Forelimb muscle (tissue), 1 donor: ENCODE measurements at places on chromosomes 4 and X. TPM values are rescaled to one million over a fixed set of nuclear protein-coding genes. Genes with fewer than 3 reads are reported as not detected.

DNA sequence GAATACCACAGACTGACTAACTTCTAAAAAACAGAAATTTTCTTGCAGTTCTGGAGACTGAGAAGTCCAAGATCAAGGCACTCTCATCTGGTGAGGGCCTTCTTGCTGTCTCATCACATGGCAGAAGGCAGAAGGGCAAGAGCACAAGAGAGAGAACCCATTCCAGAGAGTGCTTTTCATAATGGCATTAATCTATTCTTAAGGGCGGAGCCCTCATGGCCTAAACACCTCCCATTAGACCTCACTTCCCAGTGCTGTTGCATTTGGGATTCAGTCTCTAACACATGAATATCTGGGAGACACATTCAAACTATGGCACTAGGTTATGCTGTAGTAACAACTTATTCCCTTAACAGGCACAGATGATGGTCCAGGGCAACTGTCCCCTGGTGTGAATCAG lies 37.1 kb upstream of the TLR2 start:
- no peak for DNase-seq

DNA sequence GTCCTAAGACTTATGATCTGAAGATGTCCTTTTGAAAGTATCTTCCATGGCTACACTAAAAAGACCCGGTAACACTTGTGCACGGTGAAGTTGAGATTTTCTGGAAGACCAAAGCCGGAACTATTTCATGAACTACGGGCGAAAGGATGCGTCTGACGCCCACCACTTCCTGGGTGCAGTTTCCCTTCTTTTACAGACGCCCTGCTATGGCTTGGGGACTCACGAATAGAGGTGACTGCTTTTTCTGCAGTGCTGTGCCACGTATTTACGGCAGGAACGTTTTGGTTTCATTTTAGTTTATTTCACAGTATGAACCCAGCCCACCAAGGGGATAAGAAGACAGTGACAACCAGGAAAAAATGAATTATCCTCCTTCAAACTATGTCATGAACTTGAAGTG lies 180.4 kb downstream of the AFAP1 start:
- DNase-seq: no peak

DNA sequence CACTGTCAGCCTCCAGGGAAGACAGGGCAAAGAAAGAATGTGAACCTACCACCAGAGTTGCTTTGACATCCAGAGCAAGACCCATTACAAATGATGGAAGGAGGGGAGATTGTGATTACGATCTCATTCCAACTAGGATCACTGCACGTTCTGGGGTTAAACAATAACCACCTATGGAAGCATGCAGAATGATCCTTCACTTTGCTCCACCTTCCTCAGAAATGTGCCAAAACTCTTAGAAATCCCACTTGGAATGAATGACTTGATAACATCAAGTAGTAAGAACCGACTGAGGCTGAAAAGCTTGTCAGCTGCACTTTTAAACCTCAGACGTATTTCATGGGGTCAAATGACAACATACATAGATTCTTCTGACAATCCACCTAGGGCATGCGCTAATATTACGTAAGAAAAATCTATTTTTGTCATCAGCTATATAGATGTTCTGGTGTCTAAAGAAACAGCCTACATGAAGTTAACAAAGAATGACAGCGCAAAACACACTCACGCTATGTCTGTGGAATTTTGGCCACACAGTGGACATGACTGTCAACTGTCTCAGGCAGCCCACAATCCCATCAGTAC lies 3.5 kb upstream of the STS start:
- DNase-seq: no peak

DNA sequence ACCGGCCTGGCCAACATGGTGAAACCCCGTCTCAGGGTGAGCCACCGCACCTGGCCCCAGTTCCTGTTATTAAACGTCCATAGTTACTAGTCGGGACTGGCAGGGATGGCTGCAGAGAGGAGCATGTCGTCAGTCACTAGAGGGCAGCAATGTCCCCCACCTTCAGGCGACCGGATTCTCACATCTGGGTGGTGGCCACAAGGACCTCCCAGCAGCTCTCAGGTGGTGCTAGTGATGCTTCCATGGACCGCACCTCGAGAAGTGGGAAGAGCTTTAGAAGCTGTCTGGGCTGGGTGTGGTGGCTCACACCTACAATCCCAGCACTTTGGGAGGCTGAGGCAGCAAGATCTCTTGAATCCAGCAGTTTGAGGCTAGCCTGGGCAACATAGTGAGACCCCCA lies 13.3 kb upstream of the IL3RA start:
- no peak for DNase-seq

DNA sequence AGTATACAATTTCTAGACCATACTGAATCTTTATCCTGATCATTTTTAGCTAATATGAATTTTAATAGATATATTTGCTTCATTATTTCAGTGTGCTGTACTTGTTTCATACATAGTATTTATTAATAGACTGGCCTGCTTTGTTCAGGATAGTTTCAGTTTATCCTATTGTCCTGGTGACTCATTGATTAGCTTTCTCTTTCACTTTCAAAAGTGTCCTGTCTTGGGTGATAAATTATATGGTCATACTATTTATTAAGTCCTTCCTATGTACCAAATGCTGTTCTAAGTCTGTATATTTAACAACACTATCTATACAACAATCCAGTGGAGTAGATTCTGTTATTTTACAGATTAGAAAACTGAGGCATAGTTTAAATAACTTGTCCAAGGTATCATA lies 153.8 kb upstream of the RAPGEF2 start:
- no peak for DNase-seq

GRCh38 chr4:139655116-139655515 lies 10.5 kb upstream of the MGST2 start:
- no peak for DNase-seq

DNA sequence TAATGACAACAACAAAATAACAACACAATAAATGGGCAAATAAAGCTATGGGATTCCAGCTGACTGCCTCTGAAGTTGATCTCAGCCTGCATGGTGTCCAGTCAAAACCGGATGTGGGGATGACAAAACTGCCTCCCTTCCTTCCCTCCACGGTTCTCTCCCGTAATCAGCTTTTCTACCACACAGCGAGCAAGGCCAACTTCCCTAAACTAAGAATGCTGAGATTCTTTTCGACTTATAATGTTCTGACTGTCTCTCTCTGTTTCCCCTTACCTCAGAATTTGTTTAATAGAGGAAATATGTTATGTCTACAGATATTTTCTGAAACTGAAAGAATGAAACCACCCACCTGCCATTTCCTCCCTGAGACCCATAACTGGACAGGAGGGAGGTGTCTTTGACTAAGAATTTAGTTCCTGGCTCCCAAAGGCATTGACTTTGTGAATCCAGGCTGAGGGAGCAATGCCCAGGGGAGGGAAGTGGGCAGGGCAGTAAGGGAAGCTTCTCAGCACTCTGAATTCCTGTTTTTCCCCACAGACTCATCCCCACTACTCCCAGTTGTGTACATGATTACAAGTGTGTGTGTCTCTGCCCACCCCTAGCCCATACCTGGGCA lies 1.0 kb upstream of the TLR1 start:
- DNase-seq: no peak

GRCh38 chr4:169311643-169312365 lies 41.0 kb upstream of the SH3RF1 start:
- peak; percentile 45 for DNase-seq

DNA sequence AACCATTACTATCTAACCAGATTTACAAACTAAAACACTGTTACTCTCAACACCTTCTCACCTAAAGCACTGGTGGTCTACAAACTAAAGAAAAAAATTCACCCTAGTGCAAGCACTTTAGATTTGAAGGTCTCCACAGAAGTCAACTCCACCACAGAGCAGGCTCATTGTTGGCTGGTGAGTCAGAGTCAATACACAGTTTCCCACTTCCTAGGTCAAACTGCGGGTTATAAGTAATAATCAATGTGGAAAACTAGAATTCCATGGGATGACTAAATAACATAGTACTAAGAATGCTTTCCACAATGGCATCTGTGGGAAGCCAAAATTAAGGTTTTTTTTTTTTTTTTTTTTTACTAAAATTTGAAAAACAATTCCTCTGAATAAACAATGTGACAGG lies 191.8 kb downstream of the PDGFC start:
- DNase-seq: no peak

GRCh38 chr4:148060264-148061140 lies 328.6 kb downstream of the ARHGAP10 start:
- no peak for DNase-seq

DNA sequence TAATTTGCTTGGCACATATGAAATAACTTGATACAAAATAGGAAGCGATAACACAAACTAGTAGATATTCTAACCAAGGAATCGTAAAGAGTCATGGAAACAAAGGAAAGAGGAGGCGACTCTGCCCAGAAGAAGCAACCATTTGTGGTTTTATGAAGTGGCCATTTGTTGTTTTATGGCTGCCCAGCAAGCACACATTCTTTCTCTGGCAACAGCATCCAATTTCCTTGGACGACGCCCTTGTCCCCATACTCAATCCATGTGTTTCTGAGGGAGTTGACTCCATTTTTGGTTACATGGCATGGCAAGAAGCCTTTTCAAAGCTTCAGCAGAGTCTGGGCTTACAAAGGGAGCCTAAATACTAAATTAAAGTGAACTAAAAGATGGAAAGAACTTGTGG lies 295.1 kb downstream of the INPP4B start:
- no peak for DNase-seq

The SASH3 gene
- 2.3 TPM for polyA plus RNA-seq

The TMEM187 gene
- polyA plus RNA-seq: 2.8 TPM

The FRG2 gene
- polyA plus RNA-seq: not detected

The JCHAIN gene
- 1.5 TPM for polyA plus RNA-seq

The GUCY1A1 gene
- 11.1 TPM for polyA plus RNA-seq
